Stimulated activated CD8-positive, alpha-beta memory T cell treated with anti-CD3 and anti-CD28 coated beads, Interleukin-4, amount 100 ng/mL, for 4 hours (primary cell): ENCODE measurements at places on chromosomes 7 and 10.

DNA sequence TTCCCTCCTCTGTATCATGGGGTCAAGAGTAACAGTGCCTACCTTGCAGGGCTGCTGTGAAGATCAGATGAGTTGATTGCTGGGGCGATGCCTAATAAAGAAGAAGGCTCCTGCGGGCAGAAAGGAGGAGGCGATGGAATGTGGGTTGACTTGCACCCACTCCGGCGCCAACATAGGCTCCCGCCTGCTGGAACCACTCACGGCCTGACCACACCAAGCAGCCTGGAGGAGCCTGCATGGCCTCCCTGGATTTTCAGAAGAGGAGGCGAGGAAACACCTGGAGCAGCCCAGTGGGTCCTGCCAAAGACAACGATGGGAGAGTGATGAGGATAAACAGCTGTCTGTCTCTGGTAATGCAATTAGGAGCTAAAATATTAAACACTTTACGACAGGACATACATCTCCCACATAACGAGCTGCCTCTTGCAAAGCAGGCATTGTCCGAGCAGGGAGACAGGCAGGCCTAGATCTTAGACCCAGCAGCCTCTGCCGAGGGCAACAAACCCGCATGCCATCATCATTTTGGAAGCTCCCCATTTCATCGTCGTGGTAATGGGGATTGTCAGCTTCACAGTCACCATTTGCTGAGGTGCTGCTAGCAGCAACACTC, 302.9 kb upstream of the ZMIZ1 start:
- DNase-seq = no peak

DNA sequence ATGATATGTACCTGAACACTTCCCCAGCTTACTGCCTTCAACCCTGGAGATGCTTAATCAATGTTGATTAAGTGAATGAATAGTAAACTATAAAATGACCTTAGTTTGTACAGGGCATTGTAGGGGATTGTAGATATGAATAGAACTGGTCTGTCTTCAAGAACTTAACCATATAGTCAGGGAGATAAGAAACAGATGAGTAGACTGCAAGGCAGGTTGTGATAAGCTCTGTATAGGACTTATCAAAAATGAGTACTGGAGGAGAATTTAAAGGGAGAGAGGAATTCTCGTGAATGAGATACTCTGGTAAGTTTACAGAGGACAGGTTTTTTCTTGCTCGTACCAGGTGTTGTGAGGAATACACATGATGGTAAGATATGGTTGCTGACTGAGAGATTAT, 27.6 kb downstream of the SGPL1 start:
- no peak for DNase-seq

- DNase-seq = no peak
Observed at GRCh38 chr7:86942081-86942480, 117.4 kb downstream of the ELAPOR2 start.

- DNase-seq = no peak
Observed at GRCh38 chr7:134755422-134756022, 23.9 kb upstream of the CALD1 start.

DNA sequence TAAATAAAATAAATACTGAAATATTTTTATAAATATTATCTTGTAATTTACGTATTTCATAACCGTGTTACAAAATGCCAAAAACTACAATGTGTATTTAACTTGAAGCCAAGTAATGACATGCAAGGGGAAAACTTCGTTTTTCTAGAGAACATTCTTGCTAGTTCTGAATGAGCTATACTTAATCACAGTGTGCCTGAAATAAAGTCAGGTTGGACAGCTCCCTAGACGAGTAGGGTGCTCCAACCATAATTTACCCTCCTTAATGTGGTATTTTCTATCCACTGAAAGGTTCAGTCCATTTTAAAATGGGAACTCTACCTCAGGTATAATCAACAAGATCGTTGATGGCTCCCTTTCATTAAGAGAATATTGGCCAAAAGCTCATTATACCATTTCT, 194.5 kb upstream of the AHR start:
- no peak for DNase-seq

GRCh38 chr7:74030861-74031260, 2.9 kb downstream of the ELN start:
- no peak for DNase-seq

DNA sequence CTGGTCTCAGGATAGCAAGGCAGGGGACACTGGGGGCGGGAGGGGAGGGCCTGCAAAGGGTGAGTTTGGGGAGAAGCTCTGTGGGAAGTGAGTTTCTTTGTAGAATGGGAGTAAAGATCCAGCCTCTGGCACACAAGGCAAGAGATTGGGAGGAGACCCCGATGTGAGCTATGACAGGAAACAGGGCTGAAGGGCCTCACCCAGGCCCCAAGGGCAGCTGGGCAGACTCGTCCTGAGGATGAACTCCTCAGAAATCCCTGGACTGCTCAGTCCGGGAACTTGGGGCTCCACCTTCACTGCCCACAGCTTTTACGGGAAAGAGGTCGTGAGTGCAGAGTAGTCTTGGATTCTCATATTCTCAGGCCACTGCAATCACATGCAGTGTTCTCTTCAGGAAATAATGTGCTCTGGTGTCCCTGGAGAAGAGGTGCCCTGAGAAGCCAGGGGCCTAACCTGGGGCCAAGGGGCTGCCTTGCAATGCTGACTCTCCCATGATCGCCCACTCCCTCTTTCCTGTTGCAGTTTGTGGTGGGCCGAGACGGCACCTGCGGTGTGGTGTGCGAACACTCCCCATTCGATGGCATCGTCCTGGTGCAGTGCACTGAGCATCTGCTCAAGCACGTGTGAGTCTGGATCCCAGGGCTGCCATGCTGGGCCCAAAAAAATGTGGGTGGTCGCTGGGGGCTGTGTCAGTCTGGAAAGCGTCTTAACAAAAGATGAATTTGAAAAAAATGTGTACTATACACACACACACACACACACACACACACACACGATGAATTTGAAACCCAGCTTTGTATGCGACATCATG, 31.3 kb upstream of the C10orf53 start:
- DNase-seq = no peak

DNA sequence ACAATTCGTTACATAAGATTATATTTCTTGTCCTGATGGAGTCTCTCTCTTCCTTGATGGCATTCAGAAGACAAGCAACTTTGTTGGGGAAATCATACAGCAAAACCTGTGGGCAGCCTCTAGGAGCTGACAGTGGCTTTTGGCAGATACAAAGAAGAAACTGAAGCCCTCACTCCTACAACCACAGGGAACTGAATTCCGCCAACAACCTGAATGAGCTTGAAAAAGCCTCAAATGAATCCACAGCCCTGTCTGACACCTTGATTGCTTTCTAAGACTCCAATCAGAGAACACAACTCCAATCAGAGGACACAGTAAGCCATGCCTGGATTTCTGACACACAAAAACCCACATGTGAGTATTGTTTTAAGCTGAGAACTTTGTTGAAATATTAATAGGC, 576.8 kb upstream of the LRRTM3 start:
- DNase-seq = no peak

GRCh38 chr10:132383751-132384196, 13.2 kb upstream of the PWWP2B start:
- DNase-seq = no peak

DNA sequence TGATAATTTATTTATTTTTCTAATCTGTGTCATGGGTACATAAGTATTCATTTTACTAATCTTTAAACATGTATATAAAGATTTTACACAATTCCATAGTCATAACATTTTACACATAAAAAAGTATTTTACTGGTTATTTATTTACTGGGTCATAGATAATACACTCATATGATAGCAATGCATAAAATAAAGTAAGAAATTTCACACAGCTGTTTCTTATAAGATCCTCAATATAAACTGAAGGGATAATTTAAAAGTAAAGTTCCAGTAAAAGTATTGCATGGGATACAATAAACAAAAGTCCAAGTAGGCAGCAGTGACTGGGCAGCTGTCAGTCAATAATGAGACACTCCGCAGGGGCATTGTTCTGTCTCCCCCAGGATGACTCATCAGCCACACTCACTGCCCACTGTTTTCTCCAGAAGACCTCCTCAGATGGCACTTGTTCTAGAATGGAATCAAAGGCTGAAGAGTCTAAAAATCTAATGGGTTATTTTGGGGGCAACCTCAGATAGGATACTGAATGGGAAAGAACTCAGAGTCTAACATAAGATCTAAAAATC, 32.7 kb downstream of the DPY19L1 start:
- DNase-seq = no peak

- no peak for DNase-seq
Observed at GRCh38 chr7:121079425-121080169, 91.1 kb downstream of the CPED1 start.

- no peak for DNase-seq
Observed at GRCh38 chr10:102669206-102670064, 25.2 kb downstream of the TRIM8 start.
